G401 (cell line): ENCODE measurements at places on chromosomes 12 and 14. TPM values are rescaled to one million over a fixed set of nuclear protein-coding genes. Genes with fewer than 3 reads are reported as not detected.

- DNase-seq: no peak
Observed at GRCh38 chr14:29442696-29443095, 485.0 kb downstream of the PRKD1 start.

DNA sequence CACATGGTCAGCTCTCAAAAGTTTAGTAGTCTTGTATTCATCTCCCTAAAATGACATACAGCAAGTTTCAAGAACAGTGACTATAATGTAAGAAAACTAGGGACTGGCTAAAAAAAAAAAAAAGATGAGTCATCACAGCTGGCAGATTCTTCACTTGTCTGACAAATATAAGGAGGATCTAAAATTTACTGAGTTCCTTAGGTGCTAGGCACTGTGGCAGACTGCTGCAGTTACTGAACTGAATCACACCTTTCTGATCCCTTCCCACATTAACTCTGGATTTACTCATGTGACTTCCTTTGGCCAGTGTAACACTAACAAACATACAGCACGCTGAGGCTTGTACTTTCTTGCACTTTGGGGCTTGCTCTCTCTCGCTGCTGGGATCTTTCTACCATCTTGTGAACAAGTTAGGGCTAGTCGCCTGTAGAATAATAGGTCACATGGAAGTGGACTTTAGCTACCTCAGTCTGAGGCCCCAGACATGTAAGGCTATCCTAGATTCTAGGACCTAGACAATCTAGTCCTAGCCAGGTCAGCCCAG lies 32.1 kb downstream of the BAZ1A start:
- no peak for DNase-seq

- DNase-seq: no peak
Observed at GRCh38 chr12:23585156-23585781, 364.2 kb downstream of the SOX5 start.

- no peak for DNase-seq
Observed at GRCh38 chr12:110193196-110193595, 69.0 kb downstream of the IFT81 start.

The LTA4H gene
- 121 and 165 TPM in 2 replicates for total RNA-seq

DNA sequence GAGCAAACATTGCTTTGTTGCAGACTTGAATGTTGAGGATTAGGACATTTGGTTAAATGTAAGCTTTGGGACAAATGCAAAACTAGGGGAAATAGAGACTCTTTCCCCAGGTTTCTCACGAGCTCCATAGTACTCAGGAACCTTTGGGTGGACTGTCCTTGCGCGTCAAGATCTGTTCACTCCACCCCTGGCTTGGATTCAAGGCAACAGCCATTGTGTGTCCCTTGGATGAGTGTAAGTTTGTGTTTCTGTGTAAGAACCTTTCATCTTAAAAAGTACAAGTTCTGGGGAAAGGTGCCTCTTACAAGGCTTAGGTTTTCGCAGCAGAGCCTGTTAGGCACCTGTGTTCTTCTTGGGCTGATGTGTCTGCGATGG lies 3.7 kb downstream of the SUSD6 start:
- DNase-seq: peak; percentile 56

- DNase-seq: no peak
Observed at GRCh38 chr14:63050694-63051093, 5.4 kb upstream of the KCNH5 start.

The CPNE6 gene
- total RNA-seq: not detected in 2 replicates
